Effector memory CD8-positive, alpha-beta T cell (primary cell): ENCODE measurements at places on chromosomes 12 and 14.

DNA sequence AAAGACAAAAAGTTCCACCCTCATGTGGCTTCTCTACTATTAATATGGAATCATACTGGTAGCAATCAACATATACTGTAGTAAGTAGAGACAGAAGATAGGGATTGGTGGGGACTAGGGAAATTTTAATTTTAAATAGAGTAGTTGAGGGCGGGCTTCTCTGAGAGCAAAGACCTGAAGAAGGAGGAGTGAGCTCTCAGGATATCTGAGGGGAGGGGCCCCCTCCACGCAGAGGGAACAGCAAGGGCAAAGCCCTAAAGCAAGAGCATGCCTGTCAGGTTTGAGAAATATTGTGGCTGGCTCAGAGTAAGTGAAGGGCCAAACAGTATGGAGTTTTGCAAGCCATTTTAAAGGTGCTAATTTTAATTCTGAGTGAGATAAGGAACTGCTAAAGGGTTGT lies 64.3 kb downstream of the PCNX1 start:
- DNase-seq, result no peak

- DNase-seq, result no peak
Measured at GRCh38 chr14:59407246-59408010, 57.8 kb downstream of the GPR135 start.

- DNase-seq, result peak; percentile 1
Measured at GRCh38 chr14:66507181-66507721, 696 bp upstream of the GPHN start.

GRCh38 chr14:87002776-87003175 lies 990.2 kb downstream of the GALC start:
- DNase-seq, result no peak

GRCh38 chr12:11171969-11172675 lies 1.1 kb downstream of the SMIM10L1 start:
- DNase-seq, result no peak

GRCh38 chr14:100278702-100279101 lies 27.5 kb downstream of the SLC25A29 start:
- no peak for DNase-seq

DNA sequence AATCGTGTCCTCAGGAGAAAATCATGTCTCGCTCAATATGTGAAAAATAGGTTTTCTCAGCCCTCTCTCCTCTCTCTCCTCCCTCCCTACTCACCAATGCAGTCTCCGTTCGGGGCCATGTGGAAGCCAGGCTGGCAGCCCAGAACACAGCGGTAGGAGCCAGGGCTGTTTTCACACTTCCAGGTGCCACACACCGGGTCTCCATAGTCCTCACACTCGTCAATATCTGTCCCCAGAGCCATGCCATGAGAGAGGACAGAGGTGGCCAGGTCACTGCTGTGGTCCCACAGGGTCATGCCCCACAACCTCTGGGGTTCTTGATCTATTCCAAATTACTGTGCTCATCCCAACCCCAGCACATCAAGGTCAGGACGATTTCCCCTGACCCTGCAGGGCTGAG lies 13.5 kb downstream of the ISCA2 start:
- DNase-seq, result no peak
